GM23338 (cell line): ENCODE measurements at places on chromosomes 2 and 18. TPM values are rescaled to one million over a fixed set of nuclear protein-coding genes. Genes with fewer than 3 reads are reported as not detected.

DNA sequence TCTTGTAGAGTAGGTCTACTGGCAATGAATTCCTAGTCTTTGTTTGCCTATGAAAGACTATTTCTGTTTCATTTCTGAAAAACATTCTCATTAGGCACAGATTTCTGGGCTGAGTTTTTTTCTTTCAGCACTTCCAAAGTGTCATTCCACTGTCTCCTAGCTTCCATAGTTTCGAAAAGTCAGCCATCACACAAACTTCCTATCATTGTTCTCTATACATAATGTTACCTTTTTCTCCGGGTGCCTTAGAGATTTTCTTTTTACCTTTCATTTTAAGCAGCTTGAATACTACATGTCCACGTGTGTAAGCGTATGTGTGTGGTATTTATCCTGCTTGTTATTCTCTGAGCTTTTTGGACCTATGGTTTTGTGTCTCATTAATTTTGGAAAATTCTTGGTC is 55.7 kb downstream of the OLA1 start:
- DNase-seq = no peak

- DNase-seq = no peak
Observed at GRCh38 chr2:212408524-212408923, 130.1 kb downstream of the ERBB4 start.

- DNase-seq = no peak
Observed at GRCh38 chr2:126315828-126316227, 340.1 kb upstream of the GYPC start.

- DNase-seq = no peak
Observed at GRCh38 chr2:130346041-130346740, 3.5 kb downstream of the IMP4 start.

- DNase-seq = no peak
Observed at GRCh38 chr18:43751203-43751602, 473.9 kb upstream of the SYT4 start.

DNA sequence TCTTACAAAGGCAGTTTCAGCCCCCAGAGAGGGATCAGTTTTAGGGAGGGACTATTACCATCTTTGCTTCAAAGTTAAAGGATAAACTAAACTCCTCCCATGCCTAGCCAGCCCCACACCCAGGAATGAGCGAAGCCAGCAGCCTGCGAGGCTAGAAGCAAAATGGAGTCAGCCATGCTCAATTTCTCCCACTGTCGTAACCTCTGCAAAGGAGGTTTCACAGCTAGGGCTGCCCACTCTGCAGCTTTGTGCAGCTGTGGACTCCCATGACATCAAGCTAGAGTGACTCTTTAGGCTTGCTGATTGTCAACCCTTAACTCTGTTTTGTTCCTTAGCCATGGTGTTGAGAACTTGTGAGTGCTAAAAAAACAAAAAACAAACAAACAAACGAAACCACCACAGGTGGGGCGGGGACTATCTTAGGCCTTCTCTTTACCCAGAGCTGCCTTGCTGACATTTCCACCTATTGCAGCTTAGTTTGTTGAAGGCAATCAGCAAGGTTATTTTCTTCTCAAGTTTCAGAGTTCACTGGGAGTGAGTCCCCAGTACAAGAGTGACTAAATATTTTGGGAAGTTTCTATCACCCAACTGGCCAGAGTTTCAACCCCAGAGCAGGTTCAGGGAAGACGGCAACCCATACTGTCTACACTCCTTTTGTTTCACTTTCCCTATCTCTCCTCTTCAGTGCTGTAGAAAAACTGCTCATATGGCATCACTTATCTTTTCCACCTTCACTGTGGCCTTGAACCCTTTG is 592.1 kb downstream of the XIRP2 start:
- peak; percentile 50 for DNase-seq

DNA sequence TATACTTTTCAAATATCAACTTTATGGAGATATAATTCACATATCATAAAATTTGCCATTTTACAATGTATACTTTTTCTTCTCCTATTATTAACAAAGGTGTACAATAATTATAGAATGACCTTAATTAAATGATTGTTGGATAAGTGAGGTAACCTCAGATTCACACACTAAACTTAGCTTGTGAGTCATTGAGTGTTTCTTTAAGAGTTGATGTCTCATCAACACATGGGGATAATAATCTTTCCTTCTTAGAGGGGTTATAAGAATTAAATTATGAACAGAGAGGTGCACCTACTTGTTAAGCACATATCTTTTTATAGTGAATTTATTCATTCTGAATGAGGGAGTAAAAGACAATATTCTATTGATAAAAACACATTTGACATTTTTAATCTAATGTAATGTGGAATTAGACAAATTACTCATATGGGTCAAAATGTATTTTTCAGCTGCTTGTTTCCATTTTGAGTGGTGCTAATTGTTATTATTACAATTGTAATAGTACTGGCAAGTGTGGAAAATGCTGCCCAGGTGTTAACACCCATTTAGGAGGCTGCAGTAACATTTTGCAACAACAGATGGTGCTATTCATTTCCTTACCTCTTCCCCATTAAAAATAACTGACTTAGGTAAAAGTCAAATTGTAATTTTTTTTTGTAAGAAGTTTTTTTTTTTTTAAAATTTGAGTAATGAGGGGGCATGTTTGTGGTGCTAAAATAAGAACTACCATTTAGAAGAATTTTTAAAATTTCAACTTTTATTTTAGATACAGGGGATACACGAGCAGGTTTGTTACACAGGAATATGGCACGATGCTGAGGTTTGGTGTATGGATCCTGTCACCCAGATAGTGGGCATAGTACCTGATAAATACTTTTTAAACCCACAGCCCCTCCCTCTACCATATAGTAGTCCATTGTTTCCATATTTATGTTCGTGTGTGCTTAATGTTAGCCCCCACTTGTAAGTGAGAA is 32.1 kb upstream of the DYNAP start:
- DNase-seq = peak; percentile 60

GRCh38 chr2:220569112-220569897 is 941.9 kb downstream of the SLC4A3 start:
- DNase-seq = no peak

GRCh38 chr2:209380293-209380692 is 43.6 kb upstream of the MAP2 start:
- DNase-seq = no peak

- no peak for DNase-seq
Observed at GRCh38 chr2:35973737-35974132, 381.8 kb upstream of the CRIM1 start.

- no peak for DNase-seq
Observed at GRCh38 chr18:40013001-40013609, 1941.9 kb upstream of the PIK3C3 start.

GRCh38 chr2:240503375-240503774 is 54.4 kb downstream of the ANKMY1 start:
- no peak for DNase-seq

DNA sequence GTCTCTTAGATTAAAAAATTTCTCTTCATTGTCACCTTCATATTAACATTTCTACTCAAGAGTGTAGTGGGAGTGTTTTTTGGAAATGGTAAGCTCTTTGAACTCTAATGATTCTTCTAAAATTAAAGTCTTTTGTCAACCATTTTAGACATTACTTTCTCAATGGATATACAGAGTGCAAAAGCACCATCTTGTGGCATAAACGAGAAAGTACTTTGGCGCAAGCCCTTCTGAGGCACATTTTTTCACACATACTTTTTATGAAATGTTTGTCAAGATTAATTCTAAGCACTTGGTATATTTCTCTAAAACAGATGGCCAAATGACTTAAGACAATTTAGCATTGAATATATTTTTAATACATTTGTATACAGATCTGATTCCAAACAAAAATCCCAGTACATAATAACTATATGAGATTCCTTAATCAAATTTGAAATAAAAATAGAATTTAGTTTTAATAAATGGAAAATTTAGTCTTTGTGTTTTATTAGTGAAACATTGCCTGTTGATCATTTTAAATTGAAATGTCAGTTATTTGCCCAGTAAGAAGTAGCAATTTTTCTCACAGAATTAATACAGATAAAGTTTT is 63.3 kb upstream of the GALNT5 start:
- DNase-seq = peak; percentile 63

DNA sequence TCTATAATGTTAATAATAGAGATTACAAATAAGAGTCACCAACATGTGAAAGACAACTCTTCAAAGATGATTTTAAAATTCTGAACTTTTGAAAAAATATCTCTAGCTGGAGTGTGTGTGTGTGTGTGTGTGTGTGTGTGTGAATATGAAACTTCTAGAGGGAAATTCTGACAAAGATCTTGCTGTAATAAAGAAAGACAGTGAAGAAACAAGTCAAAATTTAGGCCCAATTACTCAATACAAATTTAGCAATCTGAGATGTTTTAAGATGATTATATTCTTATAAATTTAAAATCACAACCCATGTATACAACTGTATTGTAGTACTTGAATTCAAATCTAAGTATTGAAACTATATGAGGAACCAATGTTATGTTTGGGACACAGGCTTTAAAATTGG is 57.2 kb upstream of the UGP2 start:
- no peak for DNase-seq

GRCh38 chr18:31162419-31162793 is 250 bp downstream of the DSC1 start:
- no peak for DNase-seq

DNA sequence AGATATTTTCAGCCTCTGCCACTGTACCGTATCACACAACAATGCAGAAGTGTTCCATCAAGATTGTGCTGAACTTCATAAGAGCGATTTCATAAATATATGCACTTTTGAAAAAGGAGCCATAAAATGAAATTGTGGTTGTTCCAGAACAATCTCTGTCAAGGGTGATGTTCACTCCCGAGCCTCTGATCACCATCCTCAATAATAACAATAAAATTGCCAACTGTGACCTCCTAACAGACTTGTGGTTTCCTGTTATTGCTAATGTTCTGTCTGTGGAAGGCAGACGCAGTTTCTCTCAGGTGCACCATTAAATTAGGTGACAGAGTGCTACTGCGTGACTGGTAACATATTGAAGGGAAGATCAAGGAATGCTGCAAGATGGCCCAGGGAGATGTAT is 383.7 kb downstream of the SOCS6 start:
- DNase-seq = no peak

DNA sequence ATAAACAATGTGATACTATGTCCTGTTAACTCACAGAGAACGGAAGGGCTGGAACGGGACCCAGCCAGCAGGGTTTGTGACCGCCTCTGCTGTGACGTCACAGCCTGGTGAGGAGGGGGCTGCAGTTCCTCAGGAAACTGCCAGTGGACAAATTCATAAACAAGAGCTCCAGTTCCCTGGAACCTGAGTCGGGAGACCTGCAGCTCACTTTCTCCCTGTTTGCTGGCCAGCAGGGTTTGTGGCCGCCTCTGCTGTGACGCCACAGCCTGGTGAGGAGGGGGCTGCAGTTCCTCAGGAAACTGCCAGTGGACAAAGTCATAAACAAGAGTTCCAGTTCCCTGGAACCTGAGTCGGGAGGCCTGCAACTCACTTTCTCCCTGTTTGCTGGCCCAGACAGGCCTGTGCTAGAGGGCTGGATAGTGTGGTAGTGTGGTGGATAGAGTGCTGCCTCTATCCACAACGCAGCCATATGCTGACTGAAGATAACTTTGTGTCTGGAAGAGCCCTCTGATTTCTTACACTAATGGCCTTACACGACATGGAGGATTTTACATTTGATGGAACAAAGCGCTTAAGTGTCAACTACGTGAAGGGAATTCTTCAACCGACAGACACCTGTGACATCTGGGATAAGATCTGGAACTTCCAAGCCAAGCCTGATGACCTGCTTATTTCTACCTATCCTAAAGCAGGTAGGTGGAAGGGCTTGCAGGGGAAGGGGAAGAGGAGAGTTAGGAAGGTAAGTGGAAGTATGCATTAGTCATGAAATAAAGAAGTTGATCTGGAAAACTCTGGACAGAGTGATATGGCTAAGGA is at the start of gene SULT1C4:
Gene SULT1C4 (plus strand): TSS at position 140 of the 816 bp plus-strand sequence. CDS start 384 bp downstream, at position 524.
- peak; percentile 40 for DNase-seq

GRCh38 chr2:85308896-85309555 is 18.8 kb downstream of the TGOLN2 start:
- DNase-seq = no peak

DNA sequence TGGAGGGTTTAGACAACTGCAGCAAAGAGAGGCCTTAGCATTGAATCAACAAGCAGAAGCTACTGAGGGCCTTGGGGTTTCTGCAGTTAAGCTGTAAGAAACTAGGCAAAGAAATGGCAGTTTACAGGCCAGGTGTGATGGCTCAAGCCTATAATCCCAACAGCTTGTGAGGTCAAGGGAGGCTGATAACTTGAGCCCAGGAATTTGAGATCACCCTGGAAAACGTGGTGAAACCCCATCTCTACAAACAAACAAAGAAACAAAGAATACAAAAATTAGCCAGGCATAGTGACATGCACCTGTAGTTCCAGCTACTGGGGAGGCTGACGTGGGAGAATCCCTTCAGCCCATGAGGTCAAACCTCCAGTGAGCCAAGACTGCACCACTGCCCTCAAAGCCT is 421.6 kb upstream of the CHST9 start:
- DNase-seq = no peak

GRCh38 chr18:75065251-75066000 is 143.5 kb downstream of the PTGR3 start:
- DNase-seq = no peak

GRCh38 chr2:12175323-12175722 is 428.9 kb downstream of the LPIN1 start:
- no peak for DNase-seq

- DNase-seq = no peak
Observed at GRCh38 chr2:161123531-161124030, 36.6 kb upstream of the TANK start.

Gene ALPG
- polyA plus RNA-seq = 0.89 and 1.4 TPM in 2 replicates

Gene IL1B
- polyA plus RNA-seq = 0.14 TPM in 1 of 2 replicates, not detected in the other

Gene SLC9A2
- 0.03 and 0.05 TPM in 2 replicates for polyA plus RNA-seq

Gene LPIN2
- polyA plus RNA-seq = 9.0 and 10.1 TPM in 2 replicates

Gene SULT1C3
- polyA plus RNA-seq = not detected in 2 replicates

Gene IL36RN
- polyA plus RNA-seq = not detected in 2 replicates

Gene ITGA4
- 1.1 and 1.2 TPM in 2 replicates for polyA plus RNA-seq

Gene OTX1
- polyA plus RNA-seq = 1.1 and 2.2 TPM in 2 replicates

Gene WIPF1
- 3.0 and 4.8 TPM in 2 replicates for polyA plus RNA-seq
